ENCODE measurements at places on chromosomes 1 and 21.
A peak's percentile ranks its signal among the peaks of the same experiment; 100 is the strongest.

- DNase-seq = no peak
Measured at GRCh38 chr1:157091186-157091585, 8.4 kb downstream of the ETV3L start.

DNA sequence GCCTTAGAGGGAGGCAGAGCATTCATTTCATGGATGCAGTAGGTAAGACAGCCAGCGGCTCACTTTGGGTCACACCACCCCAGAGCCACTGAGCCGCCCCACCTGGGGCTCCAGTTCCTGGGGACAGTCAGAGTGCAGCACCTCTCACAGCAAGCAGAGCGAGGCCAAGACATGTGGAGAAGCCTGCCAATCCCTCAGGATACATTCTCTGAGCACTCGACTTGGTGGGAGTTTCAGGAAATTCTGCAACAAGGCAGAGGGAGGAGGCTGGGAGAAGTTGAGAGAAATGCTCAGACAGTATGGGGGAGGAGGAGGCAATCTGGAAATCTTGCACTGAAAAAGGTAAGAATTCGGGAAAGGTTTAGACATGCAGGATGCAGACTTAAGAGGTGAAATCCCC is 60.8 kb upstream of the WLS start:
- DNase-seq = no peak

- no peak for DNase-seq
Measured at GRCh38 chr1:17393230-17393629, 21.2 kb downstream of the PADI6 start.

- no peak for DNase-seq
Measured at GRCh38 chr1:84442256-84442655, 36.8 kb upstream of the RPF1 start.

- DNase-seq = no peak
Measured at GRCh38 chr1:26278724-26279455, 996 bp upstream of the SH3BGRL3 start.

DNA sequence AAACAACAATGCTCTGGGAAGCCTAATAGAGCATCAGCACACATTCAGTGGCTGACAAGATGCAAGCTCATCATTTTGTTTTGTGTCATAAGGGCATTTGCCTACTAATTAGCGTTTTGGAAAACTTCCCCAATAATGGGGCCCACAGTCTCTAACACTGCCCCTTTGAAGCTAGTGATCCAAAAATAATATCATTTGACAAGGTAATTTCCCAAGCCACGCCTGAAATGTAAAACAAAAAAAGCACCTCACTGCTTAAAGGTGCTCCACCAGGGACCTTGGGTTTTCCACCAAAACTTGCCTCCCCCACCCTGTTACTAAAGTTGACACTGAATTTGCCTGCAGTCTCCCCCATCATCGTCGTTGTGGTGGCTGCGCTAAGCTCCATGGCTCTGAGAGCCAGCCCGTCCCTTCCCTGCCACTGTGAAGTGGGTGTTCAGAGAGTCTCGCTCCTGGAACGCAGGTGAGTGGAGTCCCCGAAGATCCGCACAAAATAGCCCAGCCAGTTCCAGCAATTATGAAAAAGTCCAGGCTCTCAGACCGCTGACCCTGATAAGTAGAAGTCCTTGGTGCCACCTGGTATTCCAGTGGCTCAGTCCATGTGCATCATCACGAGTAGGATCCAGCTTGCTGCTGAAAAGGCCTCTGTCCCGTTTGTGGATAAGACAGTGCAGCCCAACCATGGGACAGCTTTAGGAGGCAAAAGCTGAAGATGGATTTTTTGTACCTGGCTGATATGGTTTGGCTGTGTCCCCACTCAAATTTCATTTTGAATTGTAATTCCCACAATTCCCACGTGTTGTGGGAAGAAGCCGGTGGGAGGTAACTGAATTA is 52.2 kb downstream of the RAB3GAP2 start:
- no peak for DNase-seq

- DNase-seq = no peak
Measured at GRCh38 chr1:20483833-20484518, 2.0 kb downstream of the CAMK2N1 start.

DNA sequence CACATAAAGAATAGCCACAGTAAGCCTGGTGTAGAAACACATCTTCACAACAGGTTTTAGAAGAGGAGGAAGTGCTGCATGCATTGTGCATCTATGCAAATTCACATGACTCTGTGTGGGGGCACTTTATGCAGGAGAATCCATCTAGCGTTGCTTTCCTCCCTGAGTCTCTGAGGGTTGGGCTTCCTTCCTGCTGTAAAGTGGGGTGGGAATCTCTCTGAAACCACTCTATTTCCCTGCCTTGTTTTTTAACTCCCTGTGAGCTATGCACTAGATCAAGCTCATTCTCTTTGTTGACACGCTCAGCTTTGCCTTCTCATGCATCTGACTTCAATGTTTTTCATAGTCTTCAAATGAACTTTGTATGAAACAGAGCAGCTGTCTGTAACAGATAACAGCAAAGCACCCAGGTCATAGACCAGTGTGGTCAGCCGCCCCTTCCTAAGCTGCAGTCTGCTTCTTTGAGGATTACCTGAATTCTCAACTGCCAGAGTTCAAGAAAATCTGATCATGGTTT is 102.7 kb upstream of the DPH5 start:
- no peak for DNase-seq

DNA sequence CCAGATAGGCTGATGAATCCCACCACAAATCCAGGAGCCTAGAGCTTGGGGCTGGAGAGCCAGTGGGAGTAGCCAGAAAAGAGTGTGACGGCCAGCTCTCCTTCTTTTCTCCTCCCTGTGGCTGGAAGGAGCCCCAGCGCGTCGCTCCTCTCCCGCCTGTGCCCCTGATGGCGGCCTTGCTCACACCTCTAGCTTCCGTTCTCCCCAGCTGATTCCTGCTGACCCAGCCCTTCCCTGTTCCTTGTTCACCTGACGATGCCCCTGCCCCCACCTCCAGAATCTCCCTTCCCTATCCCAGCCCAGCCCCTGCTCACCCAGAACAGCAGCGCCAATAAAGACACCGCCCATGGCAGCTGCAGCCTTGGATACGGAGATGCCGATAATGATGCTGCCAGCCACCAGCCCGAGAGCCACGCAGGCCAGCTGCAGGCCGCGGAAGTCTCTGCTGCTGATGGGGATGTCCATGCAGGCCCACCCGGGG is 656 bp downstream of the KNCN start:
- no peak for DNase-seq

- no peak for DNase-seq
Measured at GRCh38 chr1:25553749-25554429, 10.5 kb downstream of the LDLRAP1 start.

GRCh38 chr1:29761159-29761928 is 525.0 kb downstream of the PTPRU start:
- no peak for DNase-seq

DNA sequence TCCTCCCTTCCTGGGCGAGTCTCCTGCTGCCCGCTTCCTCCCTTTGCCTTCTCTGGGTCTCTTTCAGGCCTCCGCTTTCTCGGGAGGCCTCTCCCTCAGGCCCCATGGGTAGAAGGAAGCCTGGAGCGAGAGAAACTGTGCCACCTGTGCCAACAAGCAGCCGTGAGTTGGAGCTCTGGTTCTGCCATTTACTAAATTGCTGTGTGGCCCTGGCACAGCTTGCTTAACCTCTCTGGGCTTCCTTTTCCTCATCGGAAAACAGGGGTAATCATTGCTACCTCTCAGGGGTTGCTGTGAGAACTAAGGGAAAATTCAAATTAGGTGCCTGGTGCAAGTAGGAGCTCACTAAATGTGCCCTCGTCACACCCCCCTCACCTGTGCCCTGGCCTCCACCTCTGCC is 80.4 kb downstream of the PAX7 start:
- no peak for DNase-seq

DNA sequence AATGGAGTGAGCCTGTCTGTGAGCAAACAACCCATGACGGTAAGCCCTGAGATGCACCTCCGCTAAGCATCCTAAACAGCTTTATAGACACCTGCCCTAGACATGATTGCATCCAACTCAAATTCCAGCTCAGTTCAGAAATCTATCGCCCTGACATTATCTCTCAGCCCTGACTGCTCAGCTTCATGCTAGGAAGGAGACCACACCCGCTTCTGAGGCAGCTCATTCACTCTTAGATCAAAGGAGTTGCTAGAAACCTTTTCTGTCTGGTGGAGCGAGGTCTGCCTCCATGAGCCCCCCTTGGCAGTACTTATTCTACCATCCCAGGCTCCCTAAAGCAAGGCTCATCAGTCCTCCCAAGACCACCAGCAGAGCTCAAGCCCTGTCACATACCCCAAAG is 17.0 kb downstream of the IL10RB start:
- no peak for DNase-seq

DNA sequence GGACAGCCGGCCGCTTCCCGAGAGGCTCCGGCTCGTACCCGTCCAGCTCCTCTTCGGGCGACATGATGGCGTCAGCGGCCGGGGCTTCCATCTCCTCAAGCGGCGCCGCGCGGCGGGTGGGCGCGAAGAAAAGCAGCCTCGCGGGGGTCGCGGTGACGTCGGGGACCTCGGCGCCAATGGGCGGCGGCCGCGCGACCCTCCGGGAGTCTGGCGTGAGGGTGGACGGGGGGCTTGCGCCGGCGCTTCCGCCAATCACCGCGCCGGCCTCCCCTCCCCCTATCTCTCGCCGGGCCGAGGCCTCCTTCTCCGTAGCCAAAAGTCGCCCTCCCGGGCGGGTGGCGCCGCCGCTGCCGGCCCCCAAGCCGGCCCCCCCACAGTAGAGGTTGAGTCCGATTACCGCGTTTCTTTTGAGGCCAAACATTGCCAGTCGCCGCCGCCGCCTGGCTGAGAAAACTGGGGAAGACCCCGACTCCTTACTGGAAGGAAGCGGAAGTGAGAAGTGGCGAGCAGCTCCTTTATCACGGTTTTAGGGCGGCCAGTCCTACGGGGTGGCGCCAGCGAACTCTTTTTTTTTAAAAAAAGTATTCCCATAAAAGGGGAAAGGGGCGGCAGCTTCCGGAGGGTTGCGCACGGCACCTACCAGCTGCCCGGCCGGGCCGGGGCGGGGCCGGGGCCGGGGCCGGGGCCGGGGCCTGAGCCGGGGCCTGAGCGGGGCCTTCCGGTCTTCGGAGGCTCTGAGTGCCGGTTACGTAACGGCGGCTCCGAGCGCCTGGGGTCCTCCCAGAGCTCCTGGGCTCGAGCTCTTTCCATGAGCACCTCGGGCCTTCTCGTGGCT is at the start of gene MCL1:
MCL1 (minus strand) TSS at position 501 of the 835 bp plus-strand sequence; CDS start at position 421, 80 bp downstream.
- DNase-seq = peak; percentile 76

DNA sequence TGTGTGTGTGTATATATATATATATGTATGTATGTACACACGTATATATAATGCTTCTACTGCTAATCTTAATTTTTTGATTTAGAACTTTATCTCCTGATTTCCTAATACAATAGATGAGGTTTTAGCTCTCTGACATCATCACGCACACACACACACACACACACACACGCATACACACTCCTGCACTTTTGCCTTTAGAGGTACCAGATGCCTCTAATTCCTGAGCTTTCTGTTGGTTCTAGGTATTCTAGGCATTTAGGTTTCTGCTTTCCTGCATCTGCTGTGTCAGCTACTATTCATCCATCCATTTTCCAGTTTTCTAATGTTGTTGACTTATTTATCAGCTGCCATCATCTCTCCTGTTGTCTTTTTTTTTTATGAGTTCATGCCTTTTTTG is 348.3 kb downstream of the ASTN1 start:
- DNase-seq = no peak

GRCh38 chr1:84225646-84226045 is 75.9 kb upstream of the SAMD13 start:
- DNase-seq = no peak

DNA sequence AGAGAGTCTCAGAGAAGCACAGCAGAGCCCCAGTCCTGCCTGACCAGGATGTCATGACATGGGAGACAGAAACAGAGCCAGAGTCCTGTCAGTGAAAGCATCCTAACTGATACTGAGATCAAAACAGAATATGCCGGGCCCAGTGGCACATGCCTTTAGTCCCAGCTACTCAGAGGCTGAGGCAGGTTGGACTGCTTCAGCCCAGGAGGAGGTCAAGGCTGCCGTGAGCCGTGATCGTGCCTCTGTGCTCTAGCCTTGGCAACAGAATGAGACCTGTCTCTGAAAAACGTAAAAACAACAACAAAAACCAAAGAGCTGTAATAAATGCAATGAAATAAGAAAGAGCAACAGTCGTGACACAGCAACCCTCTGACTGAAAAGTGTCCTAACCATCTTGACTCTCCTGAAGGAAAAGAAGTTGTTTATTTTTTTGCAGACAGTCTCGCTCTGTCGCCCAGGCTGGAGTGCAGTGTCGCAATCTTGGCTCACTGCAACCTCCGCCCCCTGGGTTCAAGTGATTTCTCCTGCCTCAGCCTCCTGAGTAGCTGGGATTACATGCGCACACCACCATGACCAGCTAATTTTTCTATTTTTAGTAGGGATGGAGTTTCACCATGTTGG is 189.2 kb downstream of the SLC45A1 start:
- DNase-seq = no peak

DNA sequence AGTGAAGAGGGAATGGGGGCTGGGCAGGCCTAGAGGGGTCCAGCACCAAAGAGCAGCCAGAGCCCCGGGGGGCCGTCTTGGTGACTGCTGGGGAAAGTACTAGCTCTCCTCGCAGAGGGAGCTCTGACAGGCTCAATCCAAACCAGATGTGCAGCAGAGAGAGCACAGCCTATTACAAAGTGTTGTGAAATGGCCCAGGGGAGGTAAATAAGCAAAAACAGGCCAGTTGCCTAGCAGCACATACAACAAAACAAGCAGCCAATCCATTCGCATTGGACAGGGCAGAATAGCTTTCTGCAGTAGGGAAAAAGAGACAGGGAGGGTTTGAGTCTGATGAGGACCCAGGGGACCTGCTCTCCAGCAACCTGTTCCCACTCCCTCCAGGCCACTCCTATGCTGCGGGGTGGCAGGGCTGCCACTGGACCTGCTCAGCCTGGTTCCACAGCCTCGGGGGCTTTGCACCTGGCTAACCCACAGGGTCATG is 239.6 kb upstream of the FGGY start:
- no peak for DNase-seq

- no peak for DNase-seq
Measured at GRCh38 chr21:14918527-14918926, 146.3 kb downstream of the NRIP1 start.

- no peak for DNase-seq
Measured at GRCh38 chr1:72086394-72086793, 195.9 kb downstream of the NEGR1 start.

Data from stimulated activated CD8-positive, alpha-beta memory T cell treated with anti-CD3 and anti-CD28 coated beads, Interleukin-2, amount 100 ng/mL, for 1 hour (primary cell).